Effector memory CD4-positive, alpha-beta T cell (primary cell): ENCODE measurements at places on chromosomes 12 and 14.
A peak's percentile ranks its signal among the peaks of the same experiment; 100 is the strongest.

GRCh38 chr12:58357511-58357910, 416.1 kb downstream of the ATP23 start:
- DNase-seq, result no peak

- DNase-seq, result peak; percentile 57
Observed at GRCh38 chr12:132523576-132524331, 33.8 kb downstream of the FBRSL1 start.

- no peak for DNase-seq
Observed at GRCh38 chr12:102562836-102563425, 82.6 kb upstream of the IGF1 start.

GRCh38 chr14:49975276-49975675, 82.4 kb downstream of the ARF6 start:
- DNase-seq, result no peak

- DNase-seq, result no peak
Observed at GRCh38 chr14:58177125-58177524, 22.8 kb upstream of the ACTR10 start.

GRCh38 chr14:28709571-28710305, 56.8 kb upstream of the FOXG1 start:
- no peak for DNase-seq

DNA sequence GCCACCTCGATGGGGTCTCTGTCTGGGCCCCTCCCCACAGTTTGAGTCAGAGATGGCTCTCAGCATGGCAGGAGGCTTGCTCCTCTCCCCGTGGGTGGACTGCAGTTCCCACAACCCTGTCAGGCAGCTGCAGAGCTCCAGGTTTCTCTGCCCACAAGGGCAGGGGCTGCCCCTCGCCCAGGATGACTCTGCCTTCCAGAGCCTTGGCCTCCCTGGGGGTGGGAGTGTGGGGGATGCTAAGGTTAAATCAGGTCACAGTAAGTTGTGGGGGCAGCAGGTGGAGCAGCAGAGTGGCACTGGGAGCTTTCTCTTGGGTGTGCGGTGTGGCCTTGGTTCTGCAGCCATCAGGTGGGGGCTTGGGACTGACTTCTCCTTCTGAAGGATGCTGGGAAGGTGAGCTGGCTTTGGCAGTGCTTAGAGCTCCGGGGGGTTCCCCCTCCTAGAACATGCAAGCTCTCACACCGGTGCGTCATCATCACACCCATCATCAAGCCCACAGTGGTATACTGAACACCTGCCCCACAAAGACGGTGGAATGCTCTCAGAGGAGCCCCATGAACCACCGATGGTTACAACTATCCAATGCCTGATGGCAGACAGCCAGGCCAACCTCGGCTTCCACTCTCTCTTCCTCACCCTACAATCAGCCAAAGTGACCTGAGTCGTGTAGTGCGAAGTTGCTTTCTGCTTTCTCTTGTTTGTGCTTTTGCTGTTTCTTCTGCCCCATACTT, 39.7 kb downstream of the ERH start:
- no peak for DNase-seq

- no peak for DNase-seq
Observed at GRCh38 chr12:127595506-127595905, 671.5 kb upstream of the TMEM132C start.

DNA sequence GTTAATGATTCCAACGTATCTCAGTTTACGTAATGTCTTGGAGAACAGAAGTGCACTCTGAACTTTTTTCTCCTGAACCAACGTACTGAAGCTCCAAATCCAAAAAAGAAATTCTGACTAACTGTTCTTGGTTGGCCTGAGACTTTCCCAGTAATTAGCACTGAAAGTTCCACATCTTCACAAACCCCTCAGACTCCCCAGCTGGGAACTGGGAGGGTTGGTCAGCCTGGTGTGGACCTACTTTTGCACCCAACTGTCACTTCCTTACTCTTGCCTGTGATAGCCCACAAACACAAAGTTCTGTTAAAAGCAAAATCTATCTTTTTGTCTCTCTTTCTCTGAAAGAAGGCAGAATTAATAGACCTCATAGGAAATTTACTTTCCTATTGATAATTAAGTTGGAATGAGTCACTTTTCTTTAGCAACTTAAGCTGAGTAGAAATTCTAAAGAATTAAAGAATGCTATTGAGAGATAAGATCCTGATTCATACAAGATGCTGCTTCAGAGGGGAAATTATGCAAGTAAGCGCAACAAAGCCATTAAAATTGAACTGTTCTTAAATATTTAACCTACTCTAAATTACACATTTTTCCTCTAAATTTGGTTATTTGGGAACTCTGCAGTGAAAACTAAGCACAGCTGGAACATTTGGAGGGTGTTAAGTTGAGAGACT, 155.0 kb downstream of the EPS8 start:
- no peak for DNase-seq

GRCh38 chr14:53915364-53916014, 41.1 kb downstream of the BMP4 start:
- DNase-seq, result no peak

- no peak for DNase-seq
Observed at GRCh38 chr14:62364800-62365280, 602.6 kb downstream of the SNAPC1 start.

DNA sequence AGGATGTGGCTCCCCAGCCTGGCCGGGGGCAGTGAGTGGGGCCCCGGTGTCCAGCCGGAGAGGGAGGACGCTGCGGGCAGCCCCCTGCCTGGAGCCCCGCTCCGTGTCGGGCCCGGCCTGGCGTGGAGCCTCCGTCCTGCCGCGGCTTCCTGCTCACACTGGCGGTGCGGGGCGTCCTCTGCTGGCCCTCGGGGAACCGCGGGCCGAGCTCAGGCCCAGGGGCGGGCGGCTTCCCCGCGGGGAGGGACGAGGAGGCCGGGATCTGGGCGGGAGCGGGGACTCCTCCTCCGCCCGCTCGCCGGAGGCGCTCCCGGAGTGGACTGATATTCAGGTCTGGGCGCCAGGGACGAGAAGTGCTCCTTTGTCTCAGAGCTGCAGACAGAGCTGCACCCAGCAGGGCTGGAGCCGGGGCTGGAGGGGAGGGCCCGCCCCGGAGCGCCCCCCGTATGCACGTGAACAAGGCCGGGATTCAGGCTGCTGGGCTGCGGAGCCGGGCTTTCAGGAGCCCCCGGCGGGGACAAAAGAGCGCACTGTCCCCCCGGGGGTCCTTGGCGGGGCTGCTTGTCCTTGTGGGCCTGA, 2.2 kb downstream of the MMP17 start:
- DNase-seq, result peak; percentile 11

GRCh38 chr12:131491916-131492490, 218.9 kb upstream of the SFSWAP start:
- no peak for DNase-seq

DNA sequence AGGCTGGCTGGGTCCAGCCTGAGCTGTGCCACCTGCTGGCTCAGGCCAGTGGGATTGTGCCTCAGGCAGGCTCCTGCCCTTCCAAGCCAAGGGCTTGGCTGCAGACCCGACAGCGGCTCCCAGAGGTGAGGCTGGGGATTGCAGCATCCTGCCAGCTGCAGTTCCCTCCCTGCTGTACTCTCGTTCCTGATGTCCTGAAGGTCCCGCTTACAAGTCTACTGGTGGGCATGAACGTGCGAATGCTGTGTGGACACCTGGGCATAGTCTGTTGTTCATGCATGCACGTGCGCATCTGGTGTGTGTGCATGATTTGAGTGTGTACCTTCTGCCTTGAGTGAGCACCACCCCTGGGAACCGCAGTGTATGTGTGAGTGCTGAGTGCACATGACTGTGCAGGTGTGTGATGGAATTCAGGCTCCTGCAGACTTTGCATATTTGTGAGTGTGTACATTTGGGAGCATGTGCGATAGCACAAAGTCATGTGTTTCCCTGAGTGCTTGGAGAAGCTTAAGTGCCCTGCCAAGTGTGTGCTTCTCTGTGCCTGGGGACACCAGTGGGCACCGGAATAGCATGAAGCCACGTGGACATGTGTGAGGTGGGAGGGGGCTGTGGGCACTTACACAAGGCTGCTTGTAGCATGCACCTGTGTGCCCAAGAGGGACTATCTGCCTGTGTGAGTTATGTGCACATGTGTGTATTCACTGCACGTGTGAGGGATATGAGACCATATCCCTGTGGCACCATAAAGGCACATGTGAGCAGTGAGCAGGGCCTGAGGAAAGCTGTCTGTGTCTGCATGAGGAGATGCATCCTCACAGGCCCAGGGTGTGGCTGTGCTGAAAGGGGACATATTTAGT, 19.3 kb upstream of the KRT7 start:
- peak; percentile 9 for DNase-seq

GRCh38 chr14:93963692-93964091, 12.7 kb downstream of the ASB2 start:
- DNase-seq, result no peak

GRCh38 chr14:90814806-90815571, 1.2 kb downstream of the TTC7B start:
- DNase-seq, result no peak

- DNase-seq, result no peak
Observed at GRCh38 chr14:74510959-74511409, 17.4 kb downstream of the ISCA2 start.

DNA sequence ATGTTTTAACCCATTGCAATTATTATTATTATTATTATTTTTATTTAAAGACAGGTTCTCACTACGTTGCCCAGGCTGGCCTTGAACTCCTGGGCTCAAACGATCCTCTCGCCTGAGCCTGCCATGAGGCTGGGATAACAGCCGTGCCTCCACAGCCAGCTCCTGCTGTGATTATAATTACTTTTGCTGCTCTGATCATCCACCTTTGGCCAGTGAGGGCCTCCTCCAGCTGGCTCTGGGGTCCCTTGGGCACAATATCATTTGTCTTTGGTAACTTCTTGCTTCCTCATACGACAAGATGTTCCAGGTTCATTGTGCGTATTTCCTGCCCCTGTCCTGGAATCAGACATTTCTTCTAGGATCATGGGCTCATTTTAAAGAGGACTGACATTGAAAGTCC, 28.4 kb downstream of the LRTM2 start:
- no peak for DNase-seq

DNA sequence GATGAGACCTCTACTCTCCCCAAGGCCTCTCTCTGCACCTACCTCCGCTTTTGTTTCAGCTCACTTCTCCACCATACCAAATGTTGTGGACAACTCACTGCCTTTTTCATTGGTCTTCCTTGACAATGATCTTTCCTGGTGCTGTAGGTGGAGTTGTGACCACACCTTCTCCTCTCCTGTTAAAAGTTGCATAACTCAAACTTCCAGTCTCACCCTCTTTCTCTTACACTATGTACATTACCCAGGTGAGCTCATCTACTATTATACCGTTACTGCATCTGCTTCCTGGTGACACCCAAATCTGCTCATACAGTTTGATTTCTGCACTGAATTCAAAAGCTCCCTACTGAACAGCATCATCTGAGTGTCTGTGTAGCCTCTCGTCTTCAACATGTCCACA, 542.8 kb downstream of the GALC start:
- DNase-seq, result no peak

DNA sequence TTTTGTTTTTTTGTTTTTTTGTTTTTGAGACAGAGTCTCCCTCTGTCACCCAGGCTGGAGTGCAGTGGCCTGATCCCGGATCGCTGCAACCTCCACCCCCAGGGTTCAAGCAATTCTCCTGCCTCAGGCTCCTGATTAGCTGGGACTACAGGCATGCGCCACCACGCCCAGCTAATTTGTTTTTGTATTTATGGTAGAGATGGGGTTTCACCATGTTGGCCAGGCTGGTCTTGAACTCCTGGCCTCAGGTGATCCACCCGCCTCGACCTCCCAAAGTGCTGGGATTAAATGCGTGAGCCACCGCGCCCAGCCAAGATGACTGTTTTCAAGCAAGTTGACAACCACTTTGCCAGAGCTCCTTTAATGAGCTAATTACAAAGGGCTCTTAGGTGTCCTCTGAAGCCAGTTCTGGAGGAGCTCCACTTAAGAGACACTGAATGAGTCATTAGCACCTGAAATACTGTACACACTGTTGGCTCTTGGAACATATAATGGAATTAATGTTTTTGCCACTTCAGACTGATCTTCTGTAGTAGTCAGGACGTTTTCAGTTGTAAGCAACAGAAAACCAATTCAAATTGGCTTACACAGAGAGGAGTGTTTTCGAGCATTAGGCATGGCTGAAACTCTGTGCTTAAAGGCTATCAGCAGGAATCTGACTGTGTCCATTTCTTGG, 55.4 kb upstream of the MED13L start:
- DNase-seq, result no peak

GRCh38 chr14:95545515-95546168, 10.8 kb downstream of the GLRX5 start:
- no peak for DNase-seq

DNA sequence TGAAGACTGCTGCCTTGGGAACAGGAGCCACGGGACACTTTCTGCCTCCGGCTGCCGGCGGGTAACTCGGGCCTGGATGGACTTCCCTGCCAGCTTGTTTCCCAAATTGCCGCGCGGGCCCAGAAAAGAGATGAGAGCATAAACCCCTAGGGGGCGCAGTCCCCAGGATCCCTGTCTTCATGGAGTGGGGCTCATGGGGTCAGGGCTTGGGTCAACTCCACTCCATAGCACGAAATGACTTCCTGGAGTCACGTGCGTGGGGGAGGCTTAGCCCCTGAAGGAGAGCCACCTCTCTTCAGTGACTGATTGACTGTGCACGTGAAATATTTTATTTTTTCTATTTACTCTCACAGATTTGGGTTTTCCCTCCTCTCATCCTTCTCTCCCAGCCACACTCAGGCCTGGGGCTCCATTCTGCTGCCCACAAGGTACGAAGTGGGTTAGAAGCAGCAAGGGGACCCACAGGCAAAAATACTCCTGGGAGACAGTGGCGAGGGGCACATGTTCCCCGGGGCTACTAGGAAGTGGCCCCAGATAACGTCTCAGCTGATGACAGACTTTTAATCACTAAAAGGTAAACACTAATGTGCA, 10.0 kb downstream of the PGF start:
- DNase-seq, result no peak

GRCh38 chr12:75709503-75709902, 198.1 kb upstream of the KRR1 start:
- no peak for DNase-seq

DNA sequence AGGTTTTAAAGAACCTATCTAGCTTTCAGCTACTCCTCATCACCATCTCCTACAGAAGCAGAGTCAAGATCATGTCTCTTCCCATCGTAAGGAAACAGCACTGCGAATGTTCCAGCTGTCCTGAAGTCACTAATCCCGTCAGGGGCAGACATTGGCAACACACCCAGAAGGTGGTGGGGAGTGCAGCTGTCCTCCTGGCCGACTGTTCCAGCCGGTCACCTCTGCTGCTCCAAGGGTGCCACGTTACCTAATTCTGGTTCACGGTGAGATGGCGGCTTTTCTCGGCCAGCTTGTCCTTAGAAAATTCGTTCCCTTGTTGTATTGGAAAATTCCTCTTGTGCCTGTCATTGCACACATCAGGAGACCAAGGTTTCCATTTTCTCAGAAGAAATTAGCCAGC, 196.2 kb downstream of the ZFP36L1 start:
- no peak for DNase-seq

- DNase-seq, result no peak
Observed at GRCh38 chr14:51211149-51211548, 28.9 kb upstream of the TMX1 start.

DNA sequence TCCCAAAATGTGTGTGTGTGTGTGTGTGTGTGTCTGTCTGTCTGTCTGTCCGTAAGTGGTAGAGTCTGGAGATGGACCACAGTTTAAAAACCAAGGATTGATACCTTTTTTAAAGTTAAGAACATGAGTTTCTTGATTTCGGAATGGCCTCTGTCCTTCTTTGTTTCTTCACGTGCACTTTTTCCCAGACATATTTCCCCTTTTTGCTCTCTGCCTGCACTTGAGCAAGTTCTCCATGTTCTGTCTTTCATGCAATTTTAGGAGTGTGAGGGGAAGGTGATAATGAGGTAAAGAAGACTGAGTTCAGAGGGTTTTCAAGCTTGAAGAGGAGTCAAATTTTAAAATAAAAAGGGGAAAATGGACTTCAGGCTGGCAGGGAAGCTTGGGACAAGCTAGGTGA, 12.7 kb downstream of the OLR1 start:
- no peak for DNase-seq
